ENCODE measurements at places on chromosomes 1 and 21. TPM values are rescaled to one million over a fixed set of nuclear protein-coding genes. Genes with fewer than 3 reads are reported as not detected.
A peak's percentile ranks its signal among the peaks of the same experiment; 100 is the strongest.

GRCh38 chr21:44893948-44894656 is 20.6 kb upstream of the PTTG1IP start:
- no peak for DNase-seq

DNA sequence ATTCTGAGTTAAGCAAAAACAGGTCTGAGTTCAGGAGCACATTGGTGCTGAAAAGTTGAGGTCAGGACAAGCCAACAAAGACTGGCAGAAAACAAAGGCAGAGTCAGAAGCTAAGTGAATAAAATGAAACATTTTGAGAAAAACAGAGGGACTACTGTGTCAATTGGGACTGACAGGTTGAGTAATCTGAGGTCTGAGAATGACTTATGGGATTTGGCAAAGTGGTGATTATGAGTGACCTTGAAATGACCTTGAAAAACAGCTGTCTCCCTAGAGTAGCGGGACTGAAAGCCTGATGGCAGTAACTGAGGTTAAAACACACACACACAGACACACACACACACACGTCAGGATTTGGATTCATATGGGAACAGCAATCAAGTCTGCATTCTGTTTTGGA is 8.8 kb upstream of the COG2 start:
- DNase-seq, result peak; percentile 3

DNA sequence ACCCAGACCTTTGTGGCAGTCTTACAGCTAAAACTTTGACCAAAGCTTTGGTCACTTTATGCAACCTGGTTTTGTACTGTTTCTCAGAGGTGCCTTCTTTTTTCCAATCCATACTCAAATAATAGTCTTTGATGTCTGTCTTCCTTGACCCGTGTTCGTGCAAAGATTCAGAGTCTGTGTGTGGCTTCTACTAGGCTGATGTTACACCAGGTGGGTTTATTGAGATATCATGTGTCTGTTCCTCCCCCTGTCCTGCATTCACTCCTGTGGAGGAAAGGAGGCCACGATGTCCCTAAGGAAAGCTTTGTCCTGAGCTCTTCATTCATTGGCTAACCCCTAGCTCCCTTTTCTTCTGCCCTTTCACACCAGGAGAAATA is 15.0 kb upstream of the IKBKE start:
- no peak for DNase-seq

GRCh38 chr1:230399321-230400006 is 26.7 kb downstream of the PGBD5 start:
- no peak for DNase-seq

DNA sequence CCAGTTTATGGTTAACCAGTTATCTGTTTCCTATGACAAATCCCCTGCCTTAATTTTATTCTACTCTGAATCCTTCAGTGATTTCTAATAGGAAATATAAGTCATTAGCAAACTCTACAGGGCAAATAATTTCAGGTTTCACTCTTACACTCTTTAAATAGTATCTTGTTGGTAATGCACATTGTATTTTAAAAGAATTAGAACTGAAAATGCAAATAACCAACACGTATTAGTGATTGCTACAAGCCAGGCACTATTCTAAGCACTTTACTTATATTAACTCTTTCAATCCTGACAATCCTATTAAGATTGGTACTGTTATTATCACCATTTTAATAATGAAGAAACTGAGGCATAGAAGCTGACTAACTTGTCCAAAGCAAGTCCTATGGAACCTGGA is 48.3 kb upstream of the LHX8 start:
- DNase-seq, result no peak

GRCh38 chr21:29187944-29188343 is 57.5 kb downstream of the MAP3K7CL start:
- peak; percentile 90 for DNase-seq

DNA sequence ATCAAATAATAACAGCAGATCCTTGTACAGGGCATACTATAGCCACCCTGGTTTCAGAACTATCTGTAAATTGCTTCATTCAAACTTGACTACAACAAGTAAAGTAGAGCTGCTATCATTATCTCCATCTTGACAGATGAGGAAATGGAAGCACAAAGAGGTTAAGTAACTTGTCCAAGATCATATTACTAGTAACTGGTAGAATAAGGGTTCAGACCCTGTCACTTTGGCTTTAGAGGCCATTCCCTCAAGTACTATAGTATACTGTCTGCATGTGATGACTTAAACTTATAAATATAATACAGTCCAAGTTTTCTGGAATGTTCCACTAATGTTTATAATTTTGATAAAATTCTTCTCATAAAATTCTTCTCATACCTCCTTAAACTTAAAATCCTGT is 24.8 kb downstream of the PGM1 start:
- DNase-seq, result no peak

GRCh38 chr21:44297525-44298290 is 2.1 kb upstream of the PFKL start:
- DNase-seq, result peak; percentile 82

DNA sequence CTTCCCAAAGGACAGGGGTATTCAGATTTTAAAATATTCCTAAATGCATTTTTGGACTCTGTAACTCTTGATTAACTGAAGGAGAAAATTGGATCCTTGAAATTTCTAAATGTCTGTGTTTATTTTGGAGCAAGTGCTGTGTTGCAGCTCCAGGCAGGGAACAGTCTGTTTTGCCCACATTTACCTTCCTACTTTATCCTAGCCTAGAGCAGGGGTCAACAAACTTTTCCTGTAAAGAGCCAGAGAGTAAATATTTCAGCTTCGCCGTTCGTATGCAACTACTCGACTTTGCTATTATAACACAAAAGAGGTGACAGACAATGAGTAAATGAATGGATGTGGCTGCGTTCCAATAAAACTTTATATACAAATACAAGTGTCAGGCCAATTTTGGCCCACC is 402.2 kb downstream of the GPATCH2 start:
- DNase-seq, result no peak

DNA sequence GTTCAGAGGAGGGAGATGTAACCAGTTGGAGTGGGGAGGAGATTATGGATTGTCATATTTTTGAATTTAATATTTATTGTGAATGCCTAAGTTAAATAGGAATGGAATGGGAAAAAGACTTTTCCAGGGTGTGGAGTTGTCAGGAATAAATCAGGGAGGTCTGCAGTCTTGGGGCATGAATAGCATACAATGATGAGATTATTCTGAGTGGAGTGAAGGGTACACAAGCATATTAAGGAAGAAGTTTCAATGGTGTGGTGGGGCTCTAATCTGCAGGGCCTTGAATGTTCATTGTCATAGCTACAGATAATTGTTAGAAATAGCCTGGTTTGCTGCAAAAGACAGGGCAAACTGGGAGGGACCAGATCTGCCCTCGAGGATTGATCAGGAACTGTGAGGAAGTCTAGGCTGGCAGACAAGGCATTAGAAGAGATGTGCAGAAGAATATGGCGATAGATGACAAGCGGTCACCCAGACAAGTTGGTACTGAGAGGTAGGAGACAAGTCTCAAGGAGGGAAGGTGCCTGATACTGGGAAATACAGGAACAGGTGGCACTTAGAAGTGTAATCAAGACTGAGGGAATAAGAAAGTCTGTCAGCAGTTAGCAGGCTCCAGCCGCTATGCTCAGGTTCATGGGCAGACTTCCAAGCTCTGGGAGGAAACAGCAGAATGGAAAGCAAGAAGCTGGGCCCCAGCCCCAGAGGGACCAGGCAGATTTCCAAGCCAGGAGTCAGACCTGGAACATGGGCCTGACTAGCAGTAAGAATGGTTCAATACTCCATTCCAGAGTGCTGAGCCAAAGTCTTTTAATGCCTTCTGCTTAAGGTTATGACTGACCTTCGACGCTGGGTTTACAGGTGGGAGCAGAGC is 20.9 kb upstream of the RGL1 start:
- DNase-seq, result peak; percentile 94

DNA sequence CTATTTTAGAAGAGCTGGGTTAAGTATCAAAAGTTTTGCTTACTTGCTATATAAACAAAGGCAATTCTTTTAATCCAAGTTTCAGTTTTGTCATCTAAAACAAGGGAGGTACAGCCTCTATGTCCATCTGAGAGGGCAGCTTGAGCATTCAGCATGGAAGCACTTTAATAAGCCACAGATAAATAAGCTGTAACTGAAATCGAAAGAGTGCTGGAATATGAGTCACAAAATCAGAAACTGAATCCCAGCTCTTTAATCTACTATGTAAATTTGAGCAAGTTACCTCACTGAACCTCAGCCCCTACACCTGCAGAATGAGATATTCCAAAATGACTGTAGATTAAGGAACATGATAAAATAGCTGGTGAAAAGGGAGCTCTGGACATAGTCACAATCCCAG is 80.0 kb upstream of the HP1BP3 start:
- peak; percentile 67 for DNase-seq

DNA sequence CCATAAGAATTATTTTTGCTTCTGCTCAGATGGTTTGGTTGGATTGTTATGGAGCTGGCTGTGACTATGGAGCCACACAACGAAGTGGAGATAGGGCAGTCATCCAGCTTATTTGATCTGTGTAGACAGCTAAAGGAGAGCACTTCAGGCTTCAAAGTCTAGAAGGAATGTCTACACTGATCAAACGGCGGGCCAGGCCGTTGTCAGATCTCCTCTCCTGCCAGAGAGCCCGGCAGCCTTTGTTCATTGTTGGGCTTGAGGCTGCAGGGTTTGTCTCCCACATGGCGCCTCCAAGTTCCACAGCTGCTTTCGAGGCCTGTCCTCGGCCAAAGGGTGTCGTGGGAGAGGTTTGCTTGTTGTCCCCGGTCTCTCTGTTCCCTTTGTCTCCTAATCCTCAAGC is 2.8 kb upstream of the STMN1 start:
- no peak for DNase-seq

DNA sequence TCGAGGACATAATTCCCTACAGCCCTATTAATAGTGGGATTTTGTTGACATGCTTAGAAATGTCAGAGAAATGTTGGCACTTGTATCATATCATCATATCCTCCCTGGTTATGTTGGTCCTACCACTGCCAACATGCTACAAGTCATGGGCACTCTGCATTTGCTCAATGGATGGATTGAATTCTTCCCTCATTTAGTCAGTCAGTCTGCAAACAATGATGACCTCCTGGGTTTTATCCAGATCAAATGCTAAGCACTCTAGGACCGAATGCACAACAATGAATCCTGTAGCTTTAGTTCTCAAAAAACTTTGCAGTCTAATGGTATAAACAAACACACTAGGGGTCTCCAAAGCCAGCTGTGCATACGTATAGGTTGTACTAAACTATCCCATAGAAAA is 357.2 kb upstream of the DPYD start:
- no peak for DNase-seq

DNA sequence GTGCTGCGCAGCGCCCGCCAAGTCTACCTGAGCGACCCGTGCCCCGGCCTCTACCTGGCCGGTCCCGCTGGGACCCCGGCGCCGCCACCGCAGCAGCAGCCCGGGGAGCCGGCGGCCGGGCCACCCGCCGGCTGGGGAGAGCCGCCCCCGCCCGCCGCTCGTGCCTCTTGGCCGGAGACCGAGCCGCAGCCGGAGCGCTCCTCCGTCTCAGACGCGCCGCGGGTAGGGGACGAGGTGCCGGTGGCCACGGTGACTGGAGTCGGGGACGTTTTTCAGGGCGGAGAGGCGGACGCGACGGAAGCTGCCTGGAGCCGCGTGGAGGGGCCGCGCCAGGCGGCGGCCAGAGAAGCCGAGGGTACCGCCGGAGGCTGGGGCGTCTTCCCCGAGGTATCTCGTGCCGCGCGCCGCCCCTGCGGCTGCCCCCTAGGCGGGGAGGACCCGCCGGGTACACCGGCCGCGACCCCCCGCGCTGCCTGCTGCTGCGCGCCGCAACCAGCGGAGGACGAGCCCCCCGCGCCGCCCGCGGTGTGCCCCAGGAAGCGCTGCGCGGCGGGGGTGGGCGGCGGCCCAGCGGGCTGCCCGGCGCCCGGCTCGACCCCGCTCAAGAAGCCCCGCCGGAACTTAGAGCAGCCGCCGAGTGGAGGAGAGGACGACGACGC is 646 bp downstream of the IER5 start:
- DNase-seq, result no peak

DNA sequence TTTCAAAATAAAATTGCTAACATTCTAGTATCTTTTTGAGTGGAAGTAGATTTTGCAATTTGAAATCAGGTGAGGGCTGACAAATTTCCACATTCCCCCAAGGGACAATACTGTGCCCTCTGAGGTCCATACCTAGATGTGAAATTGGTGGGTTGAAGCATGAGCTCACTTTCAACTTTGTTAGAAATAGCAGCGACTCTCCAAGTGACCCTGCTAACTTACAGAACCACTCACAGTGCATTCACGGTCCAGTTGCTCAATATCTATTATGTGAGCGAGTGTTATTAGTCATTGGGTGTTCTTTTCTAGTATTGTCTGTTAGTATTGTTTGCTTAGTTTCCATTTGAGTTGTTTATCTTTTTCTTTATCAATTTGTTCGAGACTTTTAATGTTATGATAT is 53.6 kb upstream of the ASB17 start:
- DNase-seq, result peak; percentile 17

DNA sequence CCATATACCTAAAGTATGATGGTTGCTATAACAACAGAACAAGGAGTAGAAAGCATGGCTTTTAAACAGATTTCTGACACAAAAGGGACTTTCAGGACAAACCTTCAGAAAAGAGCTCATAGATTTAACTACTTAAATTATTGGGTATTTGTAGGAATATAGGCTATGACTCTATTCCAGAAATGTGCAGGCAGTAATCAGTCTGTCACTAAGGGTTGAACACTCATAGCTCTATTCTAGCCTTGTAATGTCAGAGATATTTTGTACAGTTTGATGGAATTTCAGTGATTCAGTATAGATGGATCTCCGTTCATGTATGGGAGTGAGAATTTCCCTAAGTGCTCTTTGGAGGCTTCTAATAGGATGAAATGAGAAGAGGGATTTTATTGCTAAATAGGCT is 82.8 kb downstream of the EXTL2 start:
- DNase-seq, result no peak

GRCh38 chr1:2288311-2288710 is 60.2 kb downstream of the SKI start:
- DNase-seq, result no peak

DNA sequence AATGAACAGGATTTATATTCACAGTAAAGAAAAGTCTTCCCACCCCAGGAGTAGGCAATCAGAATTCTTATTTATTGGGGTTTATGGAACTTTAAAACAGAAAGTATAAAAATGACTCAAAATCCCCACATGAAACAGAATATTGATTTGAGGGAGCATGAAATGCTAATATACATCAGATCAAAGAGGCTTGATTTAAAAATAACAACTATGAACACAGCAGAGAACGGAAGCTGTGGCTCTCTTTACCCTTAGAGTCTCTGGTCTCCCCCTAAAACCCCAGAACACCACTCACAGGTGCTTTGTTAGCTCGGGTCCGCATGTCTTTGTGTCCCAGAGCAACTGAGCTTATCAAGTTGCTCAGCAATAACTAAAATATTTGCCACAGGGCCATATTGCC is 31.2 kb upstream of the FASLG start:
- no peak for DNase-seq

Gene FMN2
- total RNA-seq, result 19.2 TPM

Gene CD247
- total RNA-seq, result not detected

Gene NR5A2
- total RNA-seq, result 0.10 TPM

Gene PKP1
- total RNA-seq, result not detected

Gene OR2T35
- not detected for total RNA-seq

Gene PLEKHA6
- 1.6 TPM for total RNA-seq

Gene RNU1-1
- not detected for total RNA-seq

Gene ADCY10
- total RNA-seq, result 0.15 TPM

Gene OR2T29
- total RNA-seq, result not detected

Gene CATSPERE
- 0.25 TPM for total RNA-seq
